Keratinocyte (primary cell): ENCODE measurements at places on chromosomes 7 and 10. TPM values are rescaled to one million over a fixed set of nuclear protein-coding genes. Genes with fewer than 3 reads are reported as not detected.

- no peaks in the 10 kb centered on the region for H3K27me3 ChIP-seq
- no peaks in the 10 kb centered on the region for H3K36me3 ChIP-seq
- no peak overlapping the region for H3K4me3 ChIP-seq
- DNase-seq = no peak
- H3K4me1 ChIP-seq = peaks cover 13% of the 10 kb centered on the region
Measured at GRCh38 chr10:109961174-109962001, 38.1 kb upstream of the XPNPEP1 start.

GRCh38 chr10:3494131-3494837 is 290.7 kb downstream of the KLF6 start:
- H3K36me3 ChIP-seq = no peaks in the 10 kb centered on the region
- no peak overlapping the region for H3K4me3 ChIP-seq
- no peak overlapping the region for H3K27ac ChIP-seq
- no peaks in the 10 kb centered on the region for H3K27me3 ChIP-seq
- H3K4me1 ChIP-seq = peaks cover 2% of the 10 kb centered on the region
- no peak for DNase-seq

DNA sequence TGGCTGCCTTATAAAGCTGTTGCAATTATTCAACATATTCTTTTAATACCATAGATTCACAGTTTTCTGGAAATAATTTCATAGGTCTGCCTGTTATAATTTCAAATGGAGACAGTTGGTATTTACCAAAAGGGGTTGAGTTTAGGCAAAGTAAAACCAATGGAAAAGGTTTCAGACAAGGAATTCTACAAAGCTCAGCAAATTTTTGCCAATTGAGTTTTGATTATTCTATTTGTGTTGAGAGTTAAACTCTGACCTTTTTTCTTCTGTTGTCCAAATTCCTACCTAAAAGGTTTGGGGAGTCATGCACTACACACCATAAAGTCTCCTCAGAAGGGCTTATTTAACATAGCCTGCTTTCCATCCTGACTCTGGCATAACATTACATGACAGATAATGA is 38.5 kb upstream of the ABCA13 start:
- no peak overlapping the region for H3K27ac ChIP-seq
- no peak for DNase-seq
- H3K4me1 ChIP-seq = peaks cover 3% of the 10 kb centered on the region
- H3K27me3 ChIP-seq = no peaks in the 10 kb centered on the region
- no peaks in the 10 kb centered on the region for H3K36me3 ChIP-seq

GRCh38 chr7:131562941-131563340 is 6.5 kb upstream of the PODXL start:
- H3K27me3 ChIP-seq = peaks cover 27% of the 10 kb centered on the region
- no peak overlapping the region for H3K4me3 ChIP-seq
- H3K4me1 ChIP-seq = no peaks in the 10 kb centered on the region
- DNase-seq = no peak
- H3K27ac ChIP-seq = no peak overlapping the region

GRCh38 chr10:73589563-73590126 is 1.5 kb downstream of the USP54 start:
- no peaks in the 10 kb centered on the region for H3K36me3 ChIP-seq
- H3K27me3 ChIP-seq = no peaks in the 10 kb centered on the region

- H3K27me3 ChIP-seq = peaks cover 23% of the 10 kb centered on the region
- DNase-seq = no peak
- H3K36me3 ChIP-seq = no peaks in the 10 kb centered on the region
Measured at GRCh38 chr7:132464740-132465139, 111.5 kb downstream of the PLXNA4 start.

DNA sequence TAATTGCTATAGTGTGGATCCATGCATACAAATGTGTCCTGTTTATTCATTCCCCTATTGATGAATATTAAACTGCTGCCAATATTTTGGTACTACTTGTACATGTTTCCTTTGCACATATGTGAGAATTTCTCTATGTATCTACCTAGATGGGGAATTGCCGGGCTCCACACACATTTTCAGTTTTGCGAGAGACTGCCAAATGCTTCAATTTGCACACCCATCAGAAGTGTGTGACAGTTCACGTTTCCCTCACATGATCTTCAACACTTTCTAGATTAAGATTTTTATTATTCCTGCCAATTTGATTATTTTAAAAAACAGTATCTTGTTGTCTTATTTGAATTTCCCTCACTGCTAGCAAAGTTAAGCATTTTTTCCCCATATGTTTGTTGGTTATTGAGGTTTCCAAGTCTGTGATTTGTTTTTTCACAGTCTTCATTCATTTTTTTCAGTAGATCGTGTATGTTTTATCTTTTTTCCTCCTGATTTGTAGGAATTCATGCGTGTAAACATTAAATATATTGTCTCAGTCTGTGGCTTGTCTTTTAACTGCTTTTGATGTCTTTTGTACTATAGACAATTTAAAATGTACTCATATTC is 2.4 kb upstream of the KLF14 start:
- no peak for DNase-seq
- H3K27ac ChIP-seq = no peak overlapping the region
- H3K36me3 ChIP-seq = no peaks in the 10 kb centered on the region
- peaks cover 79% of the 10 kb centered on the region for H3K27me3 ChIP-seq
- peaks cover 5% of the 10 kb centered on the region for H3K4me1 ChIP-seq

DNA sequence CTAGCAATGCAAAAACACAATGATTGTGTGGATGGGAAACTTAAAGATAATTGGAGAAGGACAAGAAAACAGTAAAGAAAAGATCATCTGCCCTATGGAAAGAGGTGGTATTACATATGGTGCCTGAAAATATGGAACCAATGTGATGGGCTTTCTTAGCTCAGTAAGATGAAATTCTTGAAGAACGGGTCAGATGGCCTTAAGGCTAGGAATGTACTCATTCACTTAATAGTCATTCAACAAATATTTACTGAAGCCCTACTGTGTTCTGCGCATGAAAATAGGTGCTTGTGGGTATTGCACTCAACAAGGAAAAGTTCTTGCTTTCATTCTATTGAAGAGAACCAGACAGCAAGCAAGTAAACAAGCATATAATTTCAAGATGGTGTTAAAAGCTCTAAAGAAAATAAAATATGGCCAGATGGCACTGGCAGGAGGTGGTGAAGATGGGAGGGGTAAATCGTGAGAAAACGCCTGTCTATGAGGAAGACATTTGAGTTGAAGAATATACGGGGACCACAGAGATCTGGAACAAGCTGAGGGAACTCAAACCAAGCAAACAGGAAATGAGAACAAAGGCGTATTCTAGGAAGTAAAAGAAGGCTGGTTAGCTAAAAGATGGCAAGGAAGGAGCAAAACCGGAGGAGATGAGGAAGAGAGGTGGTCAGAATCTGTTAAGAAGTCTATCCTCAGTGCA is 179.7 kb downstream of the ANK3 start:
- no peak overlapping the region for H3K4me3 ChIP-seq
- no peaks in the 10 kb centered on the region for H3K27me3 ChIP-seq
- DNase-seq = no peak
- no peaks in the 10 kb centered on the region for H3K36me3 ChIP-seq

DNA sequence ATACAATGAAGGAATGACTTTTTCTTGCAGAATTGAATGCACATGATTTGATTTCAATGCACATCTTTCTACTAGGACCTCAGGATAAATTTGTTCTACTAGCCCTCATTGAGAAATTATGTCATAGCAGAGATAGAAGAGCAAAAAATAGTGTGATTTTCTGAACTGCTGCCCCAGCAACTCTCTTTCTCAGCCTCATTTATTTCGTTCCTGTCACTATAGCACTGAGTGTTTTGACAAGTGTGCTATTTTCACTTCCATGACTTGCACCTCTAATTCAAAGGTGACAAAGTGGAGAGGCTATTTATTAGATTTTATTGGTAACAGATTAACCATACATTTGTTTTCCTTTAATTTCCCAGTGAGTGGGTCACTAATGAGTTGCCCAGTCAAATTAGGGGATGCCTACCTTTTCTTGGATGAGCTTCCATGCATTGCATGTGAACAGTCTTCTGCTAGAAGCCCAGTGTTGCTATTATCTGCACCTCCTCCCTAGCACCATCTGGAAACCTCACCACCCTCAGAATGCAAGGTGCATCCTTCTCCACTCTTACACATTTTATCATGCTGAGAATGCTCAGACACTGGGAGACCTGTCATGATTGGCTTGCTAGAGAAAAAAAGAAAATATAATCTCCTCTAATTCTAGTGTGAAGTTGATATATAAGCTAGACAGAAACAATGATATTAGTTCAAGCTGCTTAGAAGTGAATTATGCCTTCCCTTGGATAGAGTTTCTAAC is 119.6 kb upstream of the CTTNBP2 start:
- H3K4me1 ChIP-seq = peaks cover 18% of the 10 kb centered on the region
- no peak overlapping the region for H3K27ac ChIP-seq
- no peaks in the 10 kb centered on the region for H3K27me3 ChIP-seq
- no peak overlapping the region for H3K4me3 ChIP-seq

DNA sequence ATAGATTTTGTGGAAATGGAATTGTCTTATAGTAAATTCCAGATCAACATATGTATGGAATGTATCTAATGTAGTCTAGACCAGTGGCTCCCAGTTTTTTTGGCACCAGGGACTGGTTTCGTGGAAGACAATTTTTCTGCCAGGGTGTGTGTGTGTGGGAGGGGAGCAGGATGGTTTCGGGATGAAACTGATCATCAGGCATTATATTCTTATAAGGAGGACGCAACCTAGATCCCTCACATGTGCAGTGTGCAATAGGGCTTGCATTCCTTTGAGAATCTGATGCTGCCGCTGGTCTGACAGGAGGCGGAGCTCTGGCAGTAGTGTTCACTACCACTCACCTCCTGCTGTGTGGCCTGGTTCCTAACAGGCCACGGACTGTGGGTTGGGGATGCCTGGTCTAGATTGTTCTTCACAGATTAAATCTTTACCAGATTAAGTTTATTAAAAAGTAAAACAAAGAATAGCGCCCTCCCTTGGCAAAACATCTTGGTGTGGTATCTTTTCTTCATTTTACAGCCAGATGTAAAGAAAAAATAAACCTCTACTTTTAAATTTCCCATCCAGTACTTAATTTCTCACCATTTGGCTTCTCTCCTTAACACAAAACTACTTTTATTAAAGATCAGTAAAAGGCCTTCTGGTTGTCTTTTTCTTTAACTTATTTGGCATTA is 48.4 kb downstream of the SEPTIN7 start:
- no peak overlapping the region for H3K4me3 ChIP-seq
- no peaks in the 10 kb centered on the region for H3K27me3 ChIP-seq
- H3K36me3 ChIP-seq = peaks cover 8% of the 10 kb centered on the region
- H3K4me1 ChIP-seq = no peaks in the 10 kb centered on the region

- no peak for DNase-seq
- H3K4me1 ChIP-seq = peaks cover 11% of the 10 kb centered on the region
- H3K4me3 ChIP-seq = peak overlapping the region; percentile 59
- H3K27ac ChIP-seq = peak overlapping the region; percentile 93
- no peaks in the 10 kb centered on the region for H3K36me3 ChIP-seq
Measured at GRCh38 chr7:149791-150636, 42.4 kb upstream of the FAM20C start.

DNA sequence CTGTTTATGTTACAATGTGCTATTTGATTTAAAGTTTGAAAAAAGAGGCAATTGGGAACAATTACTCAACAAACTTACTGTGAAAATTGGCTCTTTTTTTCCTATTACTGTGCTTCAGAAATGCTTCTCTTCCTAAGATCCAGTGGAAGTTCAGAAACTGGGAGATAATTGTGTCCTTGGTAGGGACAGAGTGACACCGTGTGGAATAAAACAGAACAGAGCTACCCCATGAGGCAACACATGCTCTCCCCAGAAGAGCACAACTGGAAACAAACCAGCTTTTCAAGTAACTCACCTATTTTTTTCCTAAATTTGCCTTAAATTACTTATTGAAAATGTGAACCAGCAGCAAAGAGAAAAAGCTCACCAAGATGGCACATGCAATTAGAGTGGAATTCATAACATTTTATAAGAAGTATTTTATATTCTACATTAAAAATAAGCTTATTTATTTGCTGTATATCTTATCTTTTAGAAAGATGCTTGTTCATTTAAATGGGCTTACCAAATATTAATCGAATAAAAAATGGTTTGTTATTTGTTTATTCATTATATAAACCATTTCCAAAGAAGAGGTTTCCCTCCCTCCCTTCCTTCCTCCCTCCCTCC is 346.1 kb upstream of the ANKRD30A start:
- peak; percentile 19 for DNase-seq
- H3K36me3 ChIP-seq = no peaks in the 10 kb centered on the region
- no peaks in the 10 kb centered on the region for H3K4me1 ChIP-seq
- no peaks in the 10 kb centered on the region for H3K27me3 ChIP-seq
- H3K27ac ChIP-seq = no peak overlapping the region

GRCh38 chr7:134255814-134256213 is 60.9 kb downstream of the SLC35B4 start:
- H3K4me3 ChIP-seq = no peak overlapping the region
- no peaks in the 10 kb centered on the region for H3K36me3 ChIP-seq
- no peak for DNase-seq
- no peak overlapping the region for H3K27ac ChIP-seq

GRCh38 chr10:112195224-112195623 is 11.7 kb upstream of the GPAM start:
- DNase-seq = no peak
- H3K27me3 ChIP-seq = no peaks in the 10 kb centered on the region
- H3K4me1 ChIP-seq = no peaks in the 10 kb centered on the region
- H3K36me3 ChIP-seq = no peaks in the 10 kb centered on the region
- H3K27ac ChIP-seq = no peak overlapping the region

- no peak overlapping the region for H3K4me3 ChIP-seq
- no peak overlapping the region for H3K27ac ChIP-seq
- H3K36me3 ChIP-seq = no peaks in the 10 kb centered on the region
- no peak for DNase-seq
- H3K4me1 ChIP-seq = no peaks in the 10 kb centered on the region
- H3K27me3 ChIP-seq = no peaks in the 10 kb centered on the region
Measured at GRCh38 chr7:158025686-158026600, 561.7 kb downstream of the PTPRN2 start.

GRCh38 chr7:21071561-21072501 is 285.1 kb upstream of the SP8 start:
- peaks cover 10% of the 10 kb centered on the region for H3K4me1 ChIP-seq
- H3K4me3 ChIP-seq = no peak overlapping the region
- no peaks in the 10 kb centered on the region for H3K27me3 ChIP-seq
- DNase-seq = no peak
- no peak overlapping the region for H3K27ac ChIP-seq

The TUBB8 gene
- polyA plus RNA-seq = 0.05 to 0.10 TPM in 2 of 3 replicates, not detected in the other

The CEP55 gene
- polyA plus RNA-seq = 3.2 to 25.4 TPM (median 17.7 TPM) in 3 replicates

The OR9A2 gene
- not detected in 3 replicates for polyA plus RNA-seq

The SPOCK2 gene
- polyA plus RNA-seq = 0.03 to 0.18 TPM (median 0.14 TPM) in 3 replicates

The ACHE gene
- polyA plus RNA-seq = 0.07 to 0.30 TPM (median 0.20 TPM) in 3 replicates
